ENCODE measurements at places on chromosomes 2 and 18. TPM values are rescaled to one million over a fixed set of nuclear protein-coding genes. Genes with fewer than 3 reads are reported as not detected.
A peak's percentile ranks its signal among the peaks of the same experiment; 100 is the strongest.

DNA sequence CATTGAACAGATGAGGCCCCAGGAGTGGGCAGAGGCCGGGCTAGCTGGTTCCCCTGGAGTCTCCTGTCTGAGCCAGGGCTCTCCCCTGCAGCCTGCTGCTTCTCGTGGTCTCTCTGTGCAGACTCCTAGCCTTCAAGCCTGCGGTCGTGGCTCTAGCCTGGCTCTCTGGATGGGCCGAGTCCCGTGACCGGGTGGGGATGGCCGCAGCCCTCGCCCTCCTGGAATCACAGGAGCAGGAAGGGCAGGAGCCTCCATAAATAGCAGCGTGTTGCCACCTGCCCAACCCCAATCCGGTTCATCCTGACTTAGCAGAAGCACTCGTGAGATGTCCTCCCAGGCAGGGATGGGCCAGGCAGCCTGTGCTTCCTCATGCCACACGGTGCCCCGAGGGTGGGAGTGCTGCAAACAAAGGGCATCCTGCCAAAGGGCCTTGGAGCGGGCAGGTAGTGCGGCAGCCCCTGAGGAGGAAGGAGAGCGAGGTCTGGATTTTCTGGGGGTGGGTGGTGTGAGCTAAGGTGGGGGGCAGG lies 43.9 kb downstream of the FOSL2 start:
- DNase-seq: no peak

DNA sequence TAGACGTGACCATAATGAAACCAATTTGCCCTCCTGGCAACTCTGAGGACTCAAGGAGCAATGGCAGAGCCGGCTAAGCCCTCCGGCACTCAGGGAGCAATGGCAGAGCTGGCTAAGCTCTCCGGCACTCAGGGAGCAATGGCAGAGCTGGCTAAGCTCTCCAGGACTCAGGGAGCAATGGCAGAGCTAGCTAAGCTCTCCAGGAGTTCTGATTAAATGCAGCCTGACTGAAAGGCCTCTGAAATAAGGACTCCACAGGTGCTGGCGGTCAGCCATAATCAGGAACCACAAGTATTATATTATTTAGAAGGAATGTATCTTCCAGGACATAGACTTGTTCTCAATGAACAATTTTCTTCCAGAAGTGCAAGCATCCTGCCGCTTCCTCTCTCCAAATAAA lies 65.2 kb downstream of the C2orf76 start:
- no peak for DNase-seq

GRCh38 chr2:162116352-162116751 lies 35.7 kb downstream of the GCG start:
- no peak for DNase-seq

GRCh38 chr2:3141696-3142095 lies 235.9 kb downstream of the EIPR1 start:
- DNase-seq: no peak

SERPINB11 gene
- total RNA-seq: not detected

ITGB6 gene
- 1.5 TPM for total RNA-seq

DNA sequence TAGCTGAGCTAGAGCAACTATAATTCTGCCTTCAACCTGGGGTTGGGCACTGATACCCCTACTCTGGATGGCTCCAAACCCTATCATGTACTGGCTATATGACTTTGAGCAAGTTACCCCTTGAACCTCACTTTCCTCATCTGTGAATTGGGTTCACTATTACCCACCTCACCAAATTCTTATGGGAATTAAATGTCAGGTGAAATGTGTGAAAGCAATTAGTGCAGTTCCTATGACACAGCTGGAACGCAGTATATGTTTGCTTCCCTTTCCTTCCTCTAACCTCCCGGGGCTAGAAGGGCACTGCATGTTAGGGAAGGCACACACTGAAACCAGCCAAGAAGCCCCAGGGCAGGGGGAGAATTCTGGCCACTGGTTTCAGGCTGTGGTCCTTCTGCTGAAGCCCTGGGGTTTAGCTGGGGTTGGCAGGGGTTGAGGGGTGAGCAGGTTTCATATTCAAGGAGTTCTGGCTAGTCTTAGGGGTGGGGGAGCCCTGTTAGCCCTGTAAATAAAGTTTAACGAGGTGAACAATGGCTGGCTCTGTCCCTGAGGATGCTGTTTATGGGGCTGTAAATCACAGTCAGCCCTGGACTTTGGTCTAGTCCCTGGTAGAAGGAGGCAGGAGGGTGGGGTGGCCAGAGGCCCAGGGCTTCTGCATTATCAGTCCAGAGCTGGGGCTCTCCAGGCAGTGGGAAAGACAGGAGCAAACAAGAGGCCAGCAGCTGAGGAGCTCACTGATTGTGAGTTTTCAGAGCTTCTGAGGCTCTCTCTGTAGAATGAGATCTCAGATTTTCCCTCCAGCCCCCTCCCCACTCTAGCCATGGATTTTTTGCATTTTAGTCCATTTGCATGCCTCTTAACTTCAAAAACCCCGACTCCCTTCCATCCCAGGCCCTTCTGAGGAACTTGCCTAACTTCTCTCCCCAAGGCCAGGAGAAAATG lies 8.0 kb downstream of the PKDCC start:
- peak; percentile 84 for DNase-seq

Data from uterus (tissue), 4 donors.